ENCODE measurements at places on chromosomes 7 and 10. TPM values are rescaled to one million over a fixed set of nuclear protein-coding genes. Genes with fewer than 3 reads are reported as not detected.
A peak's percentile ranks its signal among the peaks of the same experiment; 100 is the strongest.

DNA sequence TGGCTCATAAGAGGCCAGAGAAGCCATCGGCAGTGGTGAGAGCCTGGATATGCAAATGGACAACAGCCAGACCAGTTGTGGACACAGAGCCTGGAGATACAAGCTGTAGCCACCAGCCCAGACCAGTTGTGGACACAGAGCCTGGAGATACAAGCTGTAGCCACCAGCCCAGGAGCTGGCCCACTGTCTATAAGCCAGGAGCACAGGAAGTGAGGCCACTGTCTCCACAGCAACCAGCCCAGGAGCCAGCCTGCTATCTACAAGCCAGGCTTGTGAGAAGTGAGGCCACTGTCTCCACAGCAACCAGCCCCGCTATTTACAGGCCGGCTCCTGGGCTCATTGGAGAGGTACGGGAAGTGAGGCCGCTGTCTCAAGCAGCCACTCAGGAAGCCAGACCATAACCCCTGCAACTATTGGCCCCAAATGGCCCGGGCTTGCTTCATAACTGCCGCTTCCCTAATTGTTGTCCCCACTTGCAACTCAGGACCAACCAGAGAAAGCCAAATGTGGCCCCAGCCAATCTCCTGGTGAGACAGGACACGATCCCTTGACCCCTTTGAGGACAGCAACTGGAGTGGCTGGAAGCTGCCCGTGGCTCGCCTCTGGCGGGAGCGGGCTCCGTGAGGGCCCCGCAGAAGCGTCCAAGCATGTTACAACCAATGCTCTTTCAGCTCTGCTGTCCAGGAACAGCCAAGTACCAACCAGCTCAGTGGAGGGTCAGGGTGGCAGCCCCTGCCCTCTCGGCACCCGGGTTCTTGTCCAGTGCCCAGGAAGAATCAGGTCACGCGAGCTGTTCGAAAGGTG, 44.1 kb upstream of the CNPY1 start:
- peak; percentile 60 for ATAC-seq

The FXYD4 gene
- total RNA-seq = not detected

- ATAC-seq = no peak
Measured at GRCh38 chr7:80632139-80632538, 6.3 kb upstream of the CD36 start.

The HTR5A gene
- 0.09 TPM for total RNA-seq

The SEMA3E gene
- 17.1 TPM for total RNA-seq

DNA sequence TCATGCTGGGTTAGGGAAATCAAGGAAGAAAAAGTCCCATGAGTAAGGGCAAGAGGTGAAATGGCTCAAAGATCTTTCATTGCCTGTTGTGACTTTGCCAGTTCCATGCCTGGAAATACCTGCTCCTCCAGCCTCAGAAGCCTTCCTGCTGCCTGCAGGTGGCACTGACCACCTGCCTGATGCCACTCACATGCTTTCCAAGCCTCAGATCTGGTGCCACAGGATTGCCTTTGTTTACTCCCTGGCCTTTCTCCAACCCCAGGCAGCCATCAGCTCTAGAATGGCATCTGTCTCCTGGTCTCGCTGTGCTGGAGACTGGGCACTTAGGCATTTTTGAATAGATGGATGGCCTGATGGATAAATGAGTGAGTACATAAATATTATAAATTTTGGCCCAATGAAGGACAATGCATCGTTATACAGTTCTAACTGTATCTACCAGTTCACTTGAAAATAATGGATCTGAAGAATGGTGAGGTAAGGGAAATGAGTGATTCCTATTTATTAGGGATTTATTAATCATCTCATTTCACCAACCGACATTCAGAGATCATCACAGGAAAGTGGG, 657.2 kb downstream of the INHBA start:
- no peak for ATAC-seq

The ANXA8 gene
- total RNA-seq = not detected

- ATAC-seq = no peak
Measured at GRCh38 chr10:33038672-33039071, 80.6 kb upstream of the ITGB1 start.

GRCh38 chr10:110426294-110427181, 71.2 kb upstream of the DUSP5 start:
- peak; percentile 35 for ATAC-seq

Data from motor neuron (in vitro differentiated cells).